GM19239 (cell line): ENCODE measurements at places on chromosomes 7 and 10.
A peak's percentile ranks its signal among the peaks of the same experiment; 100 is the strongest.

DNA sequence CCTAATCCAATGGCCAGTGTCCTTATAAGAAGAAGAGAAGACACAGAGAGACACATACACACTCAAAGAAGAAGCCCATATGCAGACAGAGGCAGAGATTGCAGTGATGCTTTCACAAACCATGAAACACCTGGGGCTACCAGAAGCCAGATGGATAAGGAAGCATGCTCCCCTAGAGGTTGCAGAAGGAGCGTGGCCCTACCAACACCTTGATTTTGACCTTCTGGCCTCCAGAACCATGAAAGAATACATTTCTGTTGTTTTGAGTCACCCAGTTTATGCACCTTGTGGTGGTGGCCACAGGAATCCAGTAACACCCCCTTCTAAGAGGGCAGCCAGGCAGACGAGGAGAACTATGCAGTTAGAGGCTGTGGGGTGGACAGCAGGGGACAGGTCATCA, 43.5 kb downstream of the AOC1 start:
- DNase-seq = no peak

DNA sequence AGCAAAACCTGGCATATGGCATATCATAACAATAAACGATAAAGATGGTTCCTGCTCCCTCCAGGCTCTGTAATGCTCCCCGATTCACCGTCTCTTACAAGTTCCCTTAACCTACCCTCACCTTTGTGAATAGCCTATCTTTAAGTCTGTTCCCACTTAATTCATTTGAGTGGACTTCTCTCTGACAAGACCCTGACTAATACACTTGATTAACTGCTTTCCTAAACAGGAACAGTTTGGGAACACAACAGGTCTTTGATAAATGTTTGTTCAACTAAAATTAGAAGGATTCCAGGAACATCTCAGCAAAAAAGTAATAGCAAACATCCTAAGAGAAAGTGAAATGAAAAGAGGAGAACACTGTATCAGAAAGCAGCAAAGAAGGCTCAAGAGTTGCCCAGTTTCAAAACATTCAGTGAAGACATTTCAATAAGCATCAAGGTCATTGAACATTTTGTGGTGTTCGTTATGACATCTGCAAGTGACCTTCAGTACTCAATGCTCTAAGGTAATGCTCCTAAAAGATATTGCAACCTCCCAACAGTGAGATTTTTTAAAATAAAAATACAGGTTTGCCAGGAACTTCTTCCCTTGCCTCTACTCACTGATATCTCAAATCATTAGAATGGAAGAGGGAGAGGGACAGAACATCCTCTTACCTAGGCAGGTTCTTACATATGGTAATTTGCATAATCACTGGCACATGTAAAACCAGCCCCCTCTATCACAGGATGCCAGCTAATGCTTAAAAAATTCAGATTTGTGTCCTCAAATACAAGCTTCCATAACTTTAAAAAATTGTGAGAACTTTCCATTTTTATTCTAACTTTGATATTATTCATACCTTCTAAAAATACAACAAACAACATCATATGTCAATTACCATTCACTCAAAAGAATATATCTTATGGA, 11.4 kb upstream of the ARHGAP12 start:
- no peak for DNase-seq

DNA sequence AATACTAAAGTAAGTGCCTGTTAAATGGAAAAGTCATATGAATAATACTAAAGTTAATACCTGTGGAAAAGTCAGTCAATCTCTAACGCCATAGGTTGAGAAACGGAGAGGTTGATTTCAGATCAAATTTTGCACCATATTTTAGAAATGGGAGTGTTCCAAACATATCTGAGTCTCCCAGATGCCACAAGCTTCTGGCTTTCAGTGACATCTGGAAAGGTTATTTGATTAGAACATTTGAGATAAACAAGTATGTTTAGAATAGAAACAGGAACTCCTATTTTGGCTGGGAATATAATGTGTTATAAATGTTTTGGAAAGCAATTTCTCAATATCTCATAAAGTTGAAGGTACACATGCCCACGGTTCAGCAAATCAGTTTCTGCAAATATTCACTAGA, 5.8 kb downstream of the MACC1 start:
- DNase-seq = no peak

DNA sequence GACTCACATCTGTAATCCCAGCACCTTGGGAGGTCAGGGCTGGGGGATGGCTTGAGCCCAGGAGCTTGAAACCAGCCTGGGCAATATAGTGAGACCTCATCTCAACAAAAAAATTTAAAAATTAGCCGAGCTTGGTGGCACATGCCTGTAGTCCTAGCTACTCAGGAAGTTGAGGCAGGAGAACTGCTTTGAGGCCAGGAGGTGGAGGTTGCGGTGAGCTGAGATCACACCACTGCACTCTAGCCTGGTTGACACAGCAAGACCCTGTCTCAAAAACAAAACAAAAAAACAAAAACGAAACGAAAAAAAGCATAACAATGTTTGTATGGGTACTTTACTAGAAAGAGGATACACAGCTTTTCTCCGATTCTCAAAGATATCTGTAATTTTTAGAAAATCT, 31.8 kb downstream of the WNT16 start:
- no peak for DNase-seq

GRCh38 chr7:102883098-102883860, 29.5 kb upstream of the LRRC17 start:
- DNase-seq = no peak

DNA sequence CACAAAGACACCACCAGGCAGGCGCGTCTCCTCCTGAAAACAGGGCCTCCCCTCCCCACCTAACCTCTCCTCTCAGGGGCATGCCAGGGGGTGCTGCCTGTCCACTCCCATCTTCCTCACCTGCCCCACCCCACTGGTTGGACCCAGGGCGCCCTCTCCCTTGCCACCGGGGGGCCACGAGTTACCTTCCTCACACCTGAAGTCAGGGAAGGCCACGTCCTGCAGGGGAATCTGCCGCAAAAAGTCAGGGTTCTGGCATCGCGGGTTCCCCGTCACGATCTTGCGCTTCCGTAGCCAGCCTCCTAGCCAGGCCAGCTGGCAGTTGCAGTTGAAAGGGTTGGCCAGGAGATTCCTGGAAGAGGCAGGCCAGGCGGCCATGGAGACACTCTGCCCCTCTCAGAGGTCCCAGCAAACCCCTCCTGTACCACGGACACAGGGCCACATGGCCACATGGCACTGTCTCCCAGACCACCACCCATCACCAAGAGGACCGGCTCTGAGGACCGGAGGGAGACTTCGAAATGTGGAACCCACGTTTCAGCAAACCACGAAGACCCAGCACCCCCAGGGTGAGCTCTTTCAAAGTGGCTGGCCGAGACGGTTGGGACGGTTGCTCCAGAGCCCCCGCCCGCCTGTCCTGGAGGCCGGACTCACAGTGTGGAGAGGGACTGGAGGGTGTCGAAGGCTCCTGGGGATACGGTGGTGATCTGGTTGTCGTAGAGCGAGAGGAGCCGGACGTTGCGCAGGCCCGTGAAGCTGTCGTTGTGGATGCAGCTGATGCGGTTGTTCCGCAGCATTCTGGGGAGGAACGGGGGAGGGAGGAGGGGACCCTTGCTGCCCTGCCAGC, 142.8 kb downstream of the SLIT1 start:
- DNase-seq = no peak

DNA sequence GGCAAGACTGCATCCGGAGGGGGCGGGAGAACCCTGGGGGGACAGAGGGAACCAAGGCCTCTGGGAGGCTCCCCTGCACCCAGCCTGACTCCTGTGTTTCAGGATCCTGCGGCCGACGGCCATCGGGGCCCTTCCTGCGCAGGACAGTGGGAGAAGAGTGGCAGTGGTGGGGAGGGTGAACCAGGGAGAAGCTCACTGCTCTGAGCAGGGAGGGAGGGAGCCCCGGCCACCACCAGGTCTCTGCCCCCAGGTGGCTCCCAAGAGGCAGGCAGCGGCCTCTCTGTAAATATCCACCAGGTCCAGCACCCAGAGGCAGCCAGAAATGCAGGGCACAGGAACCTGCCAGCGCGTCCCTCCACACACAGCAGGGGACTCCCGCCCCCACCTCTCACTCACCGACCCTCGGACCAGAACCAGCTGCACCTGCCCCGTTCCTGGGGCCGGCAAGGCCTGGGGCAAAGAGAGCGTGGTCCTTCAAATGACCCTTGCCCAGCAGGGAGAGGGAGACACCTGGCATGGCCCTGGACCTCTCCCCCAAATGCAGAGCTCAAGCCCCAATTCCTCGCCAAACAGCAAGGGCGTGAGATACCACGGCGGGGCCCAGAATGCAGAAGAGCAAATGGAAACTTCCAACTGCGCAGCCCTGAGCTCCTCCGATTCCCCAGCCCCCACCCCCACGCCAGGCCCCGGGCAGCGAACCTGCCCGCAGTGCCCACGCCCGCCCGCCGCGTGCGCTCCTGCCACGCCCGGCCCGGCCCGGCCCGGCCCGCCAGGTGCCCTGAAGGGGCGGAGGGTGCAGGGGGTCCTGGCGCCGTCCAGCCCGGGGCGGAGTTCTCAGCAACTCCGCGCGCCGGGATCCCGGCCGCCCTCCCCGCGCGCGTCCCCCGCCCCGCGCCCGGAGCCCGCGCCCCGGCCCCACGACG, 805 bp downstream of the RASGEF1A start:
- DNase-seq = no peak

DNA sequence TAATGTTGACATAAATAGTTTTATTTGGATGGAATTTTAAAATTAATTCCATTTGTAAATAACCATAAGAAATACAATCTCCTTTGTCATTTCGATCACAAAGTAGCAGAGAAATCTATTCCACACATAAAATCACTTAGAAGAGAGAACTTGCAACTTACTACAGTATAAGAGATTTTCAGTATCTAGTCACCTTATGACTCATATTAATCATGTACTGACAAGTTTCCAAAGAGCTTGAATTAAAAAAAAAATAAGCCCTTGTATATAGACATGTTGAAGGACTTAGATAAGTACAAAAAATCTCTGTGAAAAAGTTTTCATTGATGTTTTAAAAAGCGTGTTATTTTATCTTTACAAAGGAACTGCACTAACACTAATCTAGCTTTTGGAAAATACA, 207.1 kb upstream of the ETV1 start:
- DNase-seq = no peak

- DNase-seq = no peak
Measured at GRCh38 chr7:138295049-138295637, 164.9 kb upstream of the TRIM24 start.

GRCh38 chr7:130381468-130382312, 1.4 kb downstream of the CPA1 start:
- no peak for DNase-seq

DNA sequence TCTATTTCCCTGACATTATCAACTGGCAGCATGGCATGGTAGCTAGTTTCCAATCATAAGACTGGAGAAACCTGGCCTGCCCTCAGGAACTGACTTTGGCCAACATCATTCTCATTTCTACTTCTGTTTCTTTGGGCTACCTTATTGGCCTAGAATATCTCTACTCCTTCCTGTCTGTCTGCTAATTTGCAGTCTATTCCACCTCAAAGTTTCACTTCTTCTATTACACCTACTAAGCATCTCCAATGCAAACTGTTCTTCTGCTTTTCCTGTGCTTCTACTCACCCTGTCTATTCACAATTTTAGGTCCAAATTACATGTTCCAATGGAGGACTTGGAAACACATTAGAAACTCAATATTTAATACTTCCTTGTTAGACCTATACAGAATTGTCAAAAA, 65.6 kb downstream of the ZNF503 start:
- DNase-seq = peak; percentile 30

- DNase-seq = peak; percentile 87
Measured at GRCh38 chr10:86688398-86688921, 20.1 kb downstream of the LDB3 start.

- DNase-seq = no peak
Measured at GRCh38 chr10:132363921-132364593, 32.1 kb downstream of the LRRC27 start.

GRCh38 chr10:47047127-47047504, 135.9 kb downstream of the PTPN20 start:
- DNase-seq = no peak

GRCh38 chr7:99116144-99116543, 27.8 kb downstream of the SMURF1 start:
- no peak for DNase-seq

- no peak for DNase-seq
Measured at GRCh38 chr7:157763279-157764000, 426.6 kb downstream of the DNAJB6 start.

DNA sequence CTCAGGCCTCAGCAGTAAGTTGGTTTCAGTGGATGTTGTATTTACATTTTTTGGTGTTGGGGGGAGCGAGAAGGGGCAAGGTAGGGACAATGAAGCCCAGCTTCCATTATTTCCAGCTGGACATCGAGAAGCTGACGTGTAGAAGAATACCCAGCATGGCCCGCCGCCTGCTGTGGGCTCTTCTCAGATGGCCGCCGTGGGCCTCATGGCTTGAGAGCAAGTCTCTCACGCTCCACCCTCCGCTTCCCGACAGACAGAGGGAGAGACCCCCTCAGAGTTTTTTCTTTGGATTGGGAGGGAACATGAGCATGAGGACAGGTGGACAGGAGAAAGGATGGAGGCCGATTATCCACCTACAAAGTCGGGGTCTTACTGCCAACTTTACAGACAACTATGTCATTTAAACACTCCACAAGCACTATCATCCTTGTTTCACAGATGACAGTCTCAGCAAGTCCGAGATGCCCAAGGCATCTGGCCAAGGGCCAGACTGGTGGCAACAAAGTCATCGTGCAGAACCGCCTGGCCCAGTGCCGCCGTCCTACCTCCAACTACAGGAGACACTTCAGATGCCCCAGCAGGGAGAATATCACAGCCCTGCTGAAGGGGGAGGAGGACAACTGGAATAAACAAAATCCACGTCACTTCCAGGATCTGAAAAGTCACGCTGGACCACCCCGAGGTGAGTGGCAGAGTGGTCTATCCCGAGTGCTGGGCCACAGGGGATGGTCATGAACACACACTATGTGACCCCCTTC, 195.9 kb downstream of the DIP2C start:
- DNase-seq = no peak

DNA sequence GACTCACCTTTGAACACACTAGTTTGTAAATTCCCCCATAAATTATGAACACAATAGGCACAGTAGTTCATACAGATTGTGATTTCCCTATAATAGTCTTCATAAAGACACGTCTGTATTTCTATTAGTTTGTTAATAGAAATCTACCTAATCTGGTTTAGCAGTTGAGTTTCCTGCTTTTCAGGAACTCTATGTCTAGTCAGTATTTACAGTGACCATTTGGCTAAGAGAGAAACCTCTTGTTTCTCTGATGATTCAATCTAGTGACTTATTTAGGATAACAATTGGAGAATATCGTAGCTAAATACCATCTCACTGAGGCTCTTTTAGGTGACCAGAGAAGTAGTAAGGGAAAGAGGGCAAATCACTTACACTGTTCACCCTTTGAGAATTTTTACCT, 5.9 kb upstream of the HERPUD2 start:
- no peak for DNase-seq

- no peak for DNase-seq
Measured at GRCh38 chr10:36424502-36424901, 700.9 kb upstream of the ANKRD30A start.

- DNase-seq = no peak
Measured at GRCh38 chr7:25180946-25181345, 47.3 kb downstream of the NPVF start.
